ENCODE measurements at places on chromosomes 4 and X.

DNA sequence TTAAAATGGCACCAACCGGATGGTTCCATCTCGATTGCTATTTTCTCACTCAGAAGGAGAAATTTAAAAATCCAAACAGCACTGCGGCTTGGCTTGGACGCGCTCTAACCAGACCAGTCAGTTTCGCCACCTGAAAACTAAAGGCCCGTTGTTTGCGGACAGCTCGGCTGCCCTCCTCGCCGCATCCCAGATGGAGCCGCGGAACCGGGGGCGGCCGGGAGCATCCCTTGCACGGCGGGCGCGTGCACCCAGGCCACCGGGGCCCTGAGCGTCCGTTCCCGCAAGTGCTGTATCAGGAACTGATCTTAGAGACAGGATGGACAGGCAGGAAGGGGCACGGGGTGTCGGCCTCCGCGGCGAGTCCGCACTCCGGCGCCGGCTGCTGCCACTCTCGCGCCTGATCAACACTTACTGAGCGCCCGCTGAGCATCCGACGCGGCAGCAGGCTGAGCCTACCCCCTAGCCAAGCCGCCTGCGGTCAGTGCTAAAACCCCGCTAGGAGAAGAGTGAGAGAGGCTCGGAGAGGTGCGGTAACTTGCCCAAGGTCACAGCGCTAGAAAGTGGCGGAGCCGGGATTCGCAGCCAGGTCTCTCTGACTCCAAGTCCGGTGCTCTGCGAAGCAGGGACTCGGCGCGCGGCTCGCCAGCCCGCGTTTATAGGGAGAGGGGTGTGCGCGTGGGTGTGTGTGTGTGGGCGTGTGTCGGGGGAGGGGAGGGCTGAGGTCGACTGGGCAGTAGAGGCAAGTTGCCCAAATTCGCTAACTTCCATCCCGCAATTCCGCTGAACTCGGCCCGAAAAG lies at the start of gene CITED1:
Gene CITED1, minus strand, starts transcription at position 629 of the 799 bp plus-strand sequence. CDS start 3,045 bp downstream, outside the sequence.
- no peak for DNase-seq

DNA sequence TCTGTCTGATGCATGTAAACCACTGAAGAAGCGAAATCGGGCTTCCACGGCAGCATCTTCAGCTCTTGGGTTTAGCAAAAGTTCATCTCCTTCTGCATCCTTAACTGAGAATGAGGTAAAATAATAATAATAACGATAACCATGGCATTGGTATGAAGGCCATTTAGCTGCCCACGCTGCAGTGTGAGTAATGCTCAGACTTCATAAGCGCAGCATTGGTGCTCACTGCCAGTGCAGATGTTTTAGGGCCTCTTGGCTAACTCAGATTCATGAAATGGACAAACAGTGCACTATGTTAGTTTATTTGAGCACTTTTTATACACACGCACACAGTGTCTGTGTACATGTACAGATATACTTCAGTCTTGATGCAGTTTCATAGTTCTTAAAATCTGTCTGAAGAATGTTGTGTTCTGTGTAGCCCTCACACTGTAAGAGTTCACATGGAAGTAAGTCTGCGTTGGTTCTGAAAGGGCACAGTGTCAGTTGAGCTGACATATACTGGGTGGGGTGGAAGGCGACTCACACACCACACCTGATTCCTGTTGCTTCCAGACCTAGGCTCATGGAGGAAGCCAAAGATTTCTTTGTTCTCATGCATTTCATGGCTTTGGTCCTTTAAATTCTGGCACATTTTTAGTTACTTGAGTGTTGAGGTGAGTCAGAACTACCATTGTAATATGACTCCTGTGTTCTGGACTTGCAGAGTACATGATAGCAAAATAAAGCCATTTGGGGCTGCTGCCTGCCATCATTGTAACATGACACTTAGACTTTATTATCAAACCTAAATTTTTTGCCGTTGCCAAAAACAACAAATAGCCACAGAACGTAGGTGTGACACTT lies 68.7 kb downstream of the NSD2 start:
- no peak for DNase-seq

DNA sequence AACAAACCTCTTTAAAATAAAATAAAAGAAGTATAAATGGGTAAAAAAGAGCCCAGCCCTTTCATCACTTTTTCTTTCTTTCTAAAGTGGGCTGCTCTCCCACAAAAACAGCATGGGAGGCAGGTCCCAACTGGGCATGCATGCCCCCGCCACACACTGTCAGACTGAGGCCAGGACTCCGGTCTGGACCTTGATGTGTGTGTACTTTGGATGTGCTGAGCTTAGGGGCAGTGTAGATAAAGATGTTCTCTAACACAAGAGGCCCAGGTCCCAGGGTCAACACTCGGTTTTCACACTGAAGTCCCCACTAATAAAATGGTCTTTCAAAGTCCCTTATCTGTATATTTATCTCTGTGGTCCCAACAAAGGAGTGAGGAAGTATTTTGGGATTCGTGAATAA lies 44.4 kb downstream of the ADGRA3 start:
- DNase-seq, result no peak

GRCh38 chrX:46477435-46477834 lies 67.8 kb downstream of the ZNF674 start:
- DNase-seq, result no peak

DNA sequence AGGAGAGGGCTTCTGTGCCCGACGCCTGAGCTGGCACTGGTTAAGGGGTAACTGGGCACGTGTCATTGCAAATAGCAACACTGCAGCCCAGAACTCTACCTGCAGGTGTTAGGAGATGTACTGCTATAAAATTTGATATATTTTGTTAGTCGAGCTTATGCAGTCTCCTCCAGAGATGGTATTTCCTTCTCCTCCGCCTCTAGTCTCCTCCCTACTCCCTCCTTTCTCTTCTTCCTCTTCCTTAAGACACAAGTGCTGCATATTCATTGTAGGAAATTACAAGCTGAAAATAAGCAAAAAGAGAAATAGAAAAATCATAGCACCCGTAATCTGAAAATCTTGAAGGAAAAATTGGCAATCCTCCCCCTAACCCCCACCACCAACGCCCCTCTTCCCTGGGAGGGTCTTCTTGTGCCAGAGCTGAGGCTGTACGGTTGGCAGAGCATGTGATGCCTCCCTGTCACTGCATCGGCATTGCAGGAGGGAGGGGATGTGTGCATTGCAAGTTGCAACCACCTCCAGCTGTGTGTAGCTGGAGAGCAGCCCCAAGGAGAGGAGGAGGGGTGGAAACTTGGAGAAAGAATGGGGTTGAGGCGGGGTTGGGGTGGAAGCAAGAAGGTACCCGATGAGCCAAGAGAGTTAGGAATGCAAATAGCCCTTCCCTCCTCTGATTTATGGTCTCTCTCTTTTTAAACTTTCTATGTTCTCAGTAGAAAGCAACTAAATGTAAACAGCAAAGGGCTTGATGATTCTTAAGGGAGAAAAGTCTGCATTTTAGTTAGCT lies 48.3 kb upstream of the MND1 start:
- DNase-seq, result no peak

DNA sequence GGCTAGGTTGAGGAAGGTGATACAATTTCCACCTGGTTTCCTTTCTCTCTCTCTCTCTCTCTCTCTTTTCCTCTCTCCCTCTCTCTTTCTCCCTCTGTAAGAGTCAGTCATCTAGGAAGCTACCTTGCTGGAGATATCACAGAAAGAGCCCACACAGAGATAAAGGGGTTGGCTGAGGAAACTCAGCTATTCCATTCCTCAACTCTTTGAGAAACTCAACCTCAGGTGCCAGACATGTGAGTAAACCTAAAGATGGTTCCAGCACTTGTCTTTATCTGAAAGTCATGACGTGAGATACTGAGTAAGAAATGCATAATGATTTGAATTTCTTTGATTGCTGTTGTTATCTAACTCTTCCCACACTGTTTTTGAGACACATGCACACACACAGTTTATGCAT lies 564.0 kb downstream of the SPOCK3 start:
- no peak for DNase-seq

- no peak for DNase-seq
Measured at GRCh38 chrX:153793291-153793690, 884 bp downstream of the IDH3G start.

GRCh38 chrX:18377796-18378195 lies 23.3 kb upstream of the SCML2 start:
- peak; percentile 1 for DNase-seq

GRCh38 chr4:118326585-118326984 lies 26.2 kb downstream of the PRSS12 start:
- no peak for DNase-seq

DNA sequence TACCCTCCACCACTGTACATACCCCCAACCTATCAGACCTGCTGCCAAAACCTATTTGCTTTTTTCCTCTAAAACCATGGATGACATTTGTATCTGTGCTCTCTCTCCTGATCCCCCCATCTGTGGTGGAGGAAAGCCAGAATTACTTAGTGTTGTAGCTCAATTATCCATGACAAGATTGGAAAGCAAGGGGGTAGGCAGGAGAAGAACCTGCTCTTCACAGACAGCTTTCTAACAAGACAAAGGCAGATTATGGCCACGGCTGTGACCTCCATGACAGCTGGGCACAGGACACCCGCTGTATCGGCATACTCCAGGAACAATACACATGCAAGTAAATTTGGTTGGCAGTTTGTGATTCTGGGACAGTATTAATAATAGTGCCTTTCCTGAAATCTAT lies 186.7 kb downstream of the ENOX2 start:
- no peak for DNase-seq

GRCh38 chr4:4868040-4868757 lies 8.7 kb downstream of the MSX1 start:
- no peak for DNase-seq

DNA sequence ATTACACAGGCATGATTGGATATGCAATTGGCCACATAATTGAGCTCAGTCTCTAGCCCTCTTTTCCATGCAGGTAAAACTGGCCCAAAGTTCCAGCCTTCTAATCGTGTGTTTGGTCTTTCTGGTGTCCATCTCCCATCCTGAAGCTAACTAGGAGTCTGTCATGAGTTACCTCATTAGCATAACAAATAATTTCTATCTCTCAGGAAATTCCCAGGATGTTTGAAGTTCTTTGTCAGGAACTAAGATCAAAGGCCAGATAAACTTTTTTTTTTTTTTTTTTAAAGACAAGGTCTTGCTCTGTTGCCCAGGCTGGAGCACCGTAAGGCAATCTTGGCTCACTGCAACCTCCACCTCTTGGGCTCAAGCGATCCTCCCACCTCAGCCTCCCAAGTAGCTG lies 15.8 kb downstream of the ATXN3L start:
- DNase-seq, result no peak

- no peak for DNase-seq
Measured at GRCh38 chrX:11319806-11320520, 26.8 kb downstream of the AMELX start.

GRCh38 chr4:2696423-2696822 lies 59.7 kb downstream of the TNIP2 start:
- DNase-seq, result no peak

DNA sequence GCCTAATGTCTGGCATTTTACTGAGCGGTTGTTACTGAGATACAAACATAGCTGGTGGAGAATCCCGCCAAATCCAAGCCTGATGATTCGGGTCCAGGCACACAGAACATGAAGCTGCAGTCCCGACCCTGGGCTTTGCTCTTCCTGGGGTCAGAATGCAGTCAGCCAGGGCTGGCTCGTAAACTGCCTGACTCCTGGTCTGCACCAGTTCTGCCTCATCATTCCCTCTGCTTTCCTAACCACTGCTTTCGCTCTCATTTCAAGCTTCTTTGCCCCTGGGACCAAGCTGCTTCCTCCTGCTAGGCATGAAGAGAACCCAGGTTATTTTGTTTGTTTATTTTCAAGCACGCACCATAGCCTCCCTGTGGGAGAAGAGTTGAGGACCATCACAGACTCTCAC lies 39.3 kb downstream of the GATB start:
- DNase-seq, result no peak

GRCh38 chr4:52312722-52313121 lies 261.6 kb downstream of the SPATA18 start:
- DNase-seq, result no peak

DNA sequence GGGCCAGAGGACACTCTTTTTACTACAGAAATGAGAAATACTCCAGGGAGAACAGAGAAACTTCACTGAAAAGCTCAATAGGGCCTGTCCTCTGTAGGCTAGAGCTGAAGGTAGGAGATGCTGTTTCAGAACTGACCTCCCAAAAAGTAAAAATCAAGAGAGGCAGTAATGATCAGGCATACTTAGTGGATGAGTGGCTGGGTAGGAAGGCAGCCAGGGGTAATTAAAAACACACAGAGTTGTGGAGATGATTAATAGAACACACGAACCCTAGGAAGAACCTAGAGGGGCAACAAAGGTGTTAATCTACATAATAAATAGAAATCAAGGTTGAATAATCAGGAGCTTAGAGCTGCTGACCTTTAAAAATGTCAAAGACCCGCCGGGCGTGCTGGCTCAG lies 582.4 kb upstream of the ADGRL3 start:
- no peak for DNase-seq

GRCh38 chr4:151553874-151554273 lies 144.9 kb downstream of the FHIP1A start:
- no peak for DNase-seq

DNA sequence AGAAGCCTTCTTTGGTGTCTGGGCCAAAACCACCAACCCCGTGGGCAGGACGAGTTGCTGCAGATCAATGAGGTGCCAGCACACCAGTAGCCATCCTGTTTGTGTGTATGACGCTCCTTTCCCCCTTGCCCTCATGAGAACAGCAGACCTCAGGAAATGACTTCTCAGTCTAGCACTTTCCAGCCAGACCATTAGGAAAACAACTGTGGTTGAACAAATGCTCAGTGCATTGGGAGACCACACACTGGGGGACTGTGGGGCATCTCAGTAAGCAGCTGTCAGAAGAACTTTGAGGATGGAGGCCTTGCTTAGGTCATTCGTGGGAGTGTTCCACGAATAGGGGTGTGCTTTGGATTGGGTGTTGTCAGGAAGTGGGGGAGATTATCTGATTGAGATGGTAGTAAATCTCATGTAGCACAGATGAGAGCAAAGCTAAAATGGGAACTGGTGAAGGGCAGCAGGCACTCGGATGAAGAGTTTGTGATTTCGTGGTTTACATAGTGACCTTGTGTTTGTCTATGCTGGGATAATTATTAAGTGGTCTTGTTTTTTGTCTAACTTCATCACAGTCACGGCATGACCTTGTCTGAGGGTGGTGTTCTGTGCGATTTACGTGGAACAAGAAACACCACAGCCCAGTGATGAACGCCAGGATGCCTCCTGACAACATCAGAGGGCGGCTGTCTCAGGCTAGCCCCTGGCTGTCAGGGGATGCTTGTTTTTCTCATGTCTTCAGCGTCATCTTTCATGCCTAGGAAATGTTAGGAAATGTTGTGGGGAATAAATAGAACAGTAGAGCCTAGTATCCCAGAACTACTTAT lies 70.1 kb downstream of the USP46 start:
- peak; percentile 34 for DNase-seq

DNA sequence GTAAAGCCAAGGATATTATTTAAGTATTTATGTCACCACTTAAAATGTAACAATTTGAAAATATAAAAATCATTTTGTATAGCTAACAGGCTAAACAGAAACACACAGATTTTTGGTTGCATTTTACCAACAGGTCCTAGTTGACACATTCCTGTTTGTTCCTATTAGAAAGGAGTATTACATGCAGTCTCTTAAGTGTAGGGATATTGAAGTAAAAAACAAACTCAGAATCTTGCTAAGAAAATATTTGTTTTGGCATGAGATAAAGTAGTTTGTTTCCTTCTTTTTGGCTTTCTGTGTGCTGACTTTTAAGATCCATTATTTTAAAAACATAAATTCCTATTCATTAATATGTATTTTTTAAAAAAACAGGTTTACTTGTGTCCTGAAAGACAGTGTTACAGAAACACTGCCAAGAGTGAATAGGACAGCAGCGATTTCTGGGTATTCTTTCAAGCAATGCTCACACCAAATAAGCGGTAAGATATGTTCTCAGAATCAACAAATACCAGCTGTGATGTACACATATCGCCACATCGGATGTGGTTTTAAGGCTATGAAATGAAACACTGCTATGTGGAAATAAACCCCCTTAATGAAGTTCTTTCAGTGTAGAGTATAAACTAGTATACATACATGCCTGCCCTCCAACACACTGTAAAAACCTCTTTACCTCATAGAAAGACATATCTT lies 6.9 kb downstream of the F11 start:
- no peak for DNase-seq
